AG10803 (cell line): ENCODE measurements at places on chromosomes 3 and 15.

DNA sequence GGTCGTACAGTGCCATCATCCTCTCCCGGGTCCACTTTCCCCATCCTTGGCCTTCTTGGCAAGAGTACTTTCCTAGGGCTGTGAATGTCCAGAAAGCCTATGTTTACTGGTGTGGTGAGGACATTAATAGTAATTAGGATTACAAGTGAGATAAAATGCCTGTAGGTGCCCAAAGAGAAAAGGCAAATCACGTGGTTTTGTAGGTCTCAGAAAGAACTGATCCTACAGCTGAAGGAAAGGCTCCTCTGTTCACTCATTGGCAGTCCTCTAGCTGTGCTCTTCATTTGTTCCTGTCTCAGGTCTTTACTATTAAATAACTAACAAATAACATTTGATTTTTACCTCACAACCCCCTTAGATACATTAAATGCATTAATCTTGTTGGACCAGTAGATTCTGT lies 220.1 kb upstream of the CBLB start:
- no peak for DNase-seq

GRCh38 chr3:49295489-49296058 lies 18.5 kb upstream of the C3orf62 start:
- DNase-seq, result peak; percentile 59

DNA sequence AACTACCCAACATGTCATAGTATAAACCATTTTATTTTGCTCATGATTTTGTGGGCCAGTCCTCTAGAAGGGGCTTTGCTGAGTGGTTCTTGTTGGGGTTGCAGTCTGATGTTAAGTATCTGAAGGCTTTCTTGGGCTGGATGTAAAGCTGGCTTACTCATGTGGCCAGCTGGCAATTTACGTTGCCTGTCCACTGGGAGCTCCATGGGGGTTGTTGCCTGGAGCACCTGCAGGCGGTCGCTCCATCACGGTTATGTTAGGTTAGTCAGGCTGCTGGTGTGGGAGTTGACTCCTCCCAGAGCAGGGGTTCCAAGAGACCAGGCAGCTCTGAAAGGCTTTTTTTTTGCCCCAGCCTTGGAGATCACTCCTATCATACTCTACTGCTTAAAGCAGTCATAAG lies 98.1 kb downstream of the NR1D2 start:
- no peak for DNase-seq

- peak; percentile 32 for DNase-seq
Measured at GRCh38 chr3:31892916-31893573, 88.0 kb downstream of the OSBPL10 start.

DNA sequence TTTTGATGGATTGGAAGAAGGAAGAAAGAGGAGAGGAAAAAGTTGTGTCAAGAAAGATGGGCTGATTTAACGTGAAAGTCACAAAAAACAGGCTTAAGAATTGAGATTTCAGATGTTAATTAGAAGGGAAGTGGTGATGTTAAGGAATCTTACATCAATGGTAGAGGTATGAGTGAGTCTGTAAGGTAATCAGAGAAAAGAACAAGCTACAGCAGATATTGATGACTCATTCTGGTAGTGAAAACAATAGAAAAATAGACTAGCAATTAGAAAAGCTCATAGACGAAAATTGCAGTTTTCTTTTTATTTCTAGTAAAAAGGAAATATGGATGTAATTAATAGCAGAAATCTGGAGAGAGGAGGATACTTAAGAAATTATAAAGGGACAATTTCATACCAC lies 559.6 kb downstream of the MCTP2 start:
- DNase-seq, result no peak

- DNase-seq, result no peak
Measured at GRCh38 chr15:29638781-29639180, 183.5 kb downstream of the TJP1 start.

GRCh38 chr3:66242788-66243464 lies 22.1 kb downstream of the SLC25A26 start:
- DNase-seq, result no peak

- peak; percentile 20 for DNase-seq
Measured at GRCh38 chr3:47533481-47533880, 20.0 kb upstream of the ELP6 start.

DNA sequence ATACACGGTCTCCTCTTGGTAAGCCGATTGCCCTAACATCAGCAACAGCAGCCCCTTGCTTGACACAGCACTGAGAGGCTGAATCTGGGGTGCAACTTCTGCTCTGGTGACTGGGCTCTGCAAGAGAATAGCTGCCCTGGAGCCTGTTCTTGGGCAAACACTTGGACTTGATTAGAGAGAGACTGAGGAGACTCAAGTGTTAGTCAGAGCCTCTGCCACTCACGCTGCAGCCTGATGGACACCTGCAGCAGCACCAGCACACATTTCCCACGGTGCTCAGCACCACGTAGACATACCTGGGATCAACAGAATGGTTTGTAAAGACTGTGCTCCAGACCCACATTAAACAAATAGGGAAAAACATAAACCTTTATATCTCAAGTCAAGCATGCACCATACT lies 35.8 kb upstream of the UMPS start:
- no peak for DNase-seq

DNA sequence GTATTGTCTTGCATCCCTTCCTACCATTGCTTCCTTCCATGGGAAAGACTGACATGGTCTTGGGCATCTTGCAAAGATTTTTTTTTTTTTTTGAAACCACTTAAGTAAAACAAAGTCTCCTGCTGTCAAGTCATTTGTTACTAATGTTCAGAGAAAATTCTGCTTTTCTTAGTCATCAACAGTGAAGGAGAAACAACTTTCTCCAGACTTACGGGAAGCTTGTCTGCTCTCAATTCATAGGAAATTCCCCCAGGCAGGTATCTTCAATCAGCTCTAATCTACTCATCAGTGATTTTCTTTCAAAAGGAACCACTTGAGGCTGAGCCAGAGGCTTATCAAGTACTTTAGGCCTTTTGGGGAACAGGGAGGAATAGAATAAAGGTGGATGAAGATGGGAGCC lies 15.9 kb upstream of the DRD3 start:
- no peak for DNase-seq

GRCh38 chr3:138376663-138377062 lies 28.3 kb downstream of the MRAS start:
- no peak for DNase-seq

- DNase-seq, result no peak
Measured at GRCh38 chr3:126554560-126555525, 3.9 kb downstream of the C3orf22 start.

GRCh38 chr3:178703268-178703975 lies 167.2 kb downstream of the KCNMB2 start:
- DNase-seq, result peak; percentile 54

- DNase-seq, result no peak
Measured at GRCh38 chr15:22228101-22228762, 147.9 kb downstream of the OR4M2 start.

GRCh38 chr3:76871655-76872054 lies 168.2 kb upstream of the ROBO2 start:
- DNase-seq, result no peak

DNA sequence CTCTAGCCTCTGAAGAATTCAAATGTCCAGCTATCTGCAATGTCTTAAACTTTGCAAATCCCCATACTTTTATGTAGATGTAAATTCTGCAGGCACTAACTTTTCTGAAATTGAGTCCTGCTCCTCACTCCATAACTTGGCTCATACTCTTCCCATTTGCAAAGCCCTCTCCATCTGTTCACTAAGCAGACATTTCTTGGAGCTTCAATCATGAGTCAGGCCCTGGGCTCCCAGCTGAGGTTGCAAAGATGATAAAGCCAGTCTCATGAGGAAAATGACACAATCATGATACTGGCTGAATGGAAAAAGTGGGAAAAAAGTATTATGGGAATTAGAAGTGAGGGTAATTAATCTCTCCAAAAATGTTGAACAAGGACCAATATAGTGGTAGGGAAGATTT lies 507.6 kb downstream of the NR2F2 start:
- DNase-seq, result no peak

DNA sequence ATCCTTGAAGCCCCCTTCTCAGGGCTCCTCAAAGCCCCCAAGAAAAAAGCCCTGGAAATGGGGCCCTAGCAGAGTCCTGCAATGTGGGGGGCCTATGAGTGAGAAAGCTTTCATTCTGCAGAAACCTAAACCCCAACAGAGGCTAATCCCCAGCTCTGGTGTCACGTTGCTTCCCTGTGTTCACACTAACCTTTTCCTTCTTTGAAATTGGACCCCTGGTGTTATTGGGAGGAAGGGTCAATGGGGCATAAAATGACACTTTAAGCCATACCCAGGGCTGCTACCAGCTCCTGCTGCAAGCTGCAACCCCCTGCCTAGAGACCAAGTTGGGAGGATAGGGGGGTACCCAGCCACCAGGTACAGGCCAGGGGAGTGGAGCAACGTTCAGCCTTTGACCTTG lies 2.1 kb downstream of the CYP1A2 start:
- DNase-seq, result no peak

DNA sequence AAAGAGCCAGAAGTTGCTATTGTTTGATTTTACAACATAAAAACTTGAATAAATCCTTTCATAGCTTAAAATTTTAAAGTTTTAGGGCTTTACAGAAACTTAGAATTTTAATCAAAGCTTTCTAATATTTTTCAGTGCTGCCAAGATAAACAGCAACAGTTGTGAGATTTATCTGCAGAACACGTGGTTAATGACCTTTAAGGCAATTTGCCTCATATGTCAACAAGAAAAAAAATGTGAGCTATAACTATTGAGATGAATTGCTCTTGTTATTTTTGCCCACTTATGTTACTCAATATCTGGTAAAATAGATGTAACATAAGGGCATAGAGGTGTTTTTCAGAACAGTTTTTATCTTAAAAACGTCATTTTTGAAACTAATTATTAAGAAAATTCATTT lies 96.7 kb upstream of the NECTIN3 start:
- no peak for DNase-seq

DNA sequence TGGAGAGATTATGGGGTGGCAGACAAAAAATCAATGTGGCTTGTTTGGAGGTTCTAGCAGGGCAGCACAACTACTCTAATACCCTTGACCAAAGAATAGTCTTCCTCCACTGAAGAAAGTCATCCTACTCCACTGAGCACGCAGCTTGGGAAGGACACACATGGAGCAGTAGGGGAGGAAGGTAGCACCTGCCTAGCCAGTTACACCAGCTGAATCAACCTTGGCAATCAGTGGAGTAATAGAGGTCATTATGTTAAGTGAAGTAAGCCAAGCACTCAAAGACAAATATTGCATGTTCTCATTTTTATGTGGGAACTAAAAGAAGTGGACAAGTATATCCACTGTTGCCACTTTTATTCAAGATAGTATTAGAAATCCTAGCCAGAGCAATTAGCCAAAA lies 555.8 kb upstream of the ALCAM start:
- DNase-seq, result no peak

- peak; percentile 38 for DNase-seq
Measured at GRCh38 chr3:135860761-135861160, 104.8 kb upstream of the PPP2R3A start.
